ENCODE measurements at places on chromosomes 7 and 10. TPM values are rescaled to one million over a fixed set of nuclear protein-coding genes. Genes with fewer than 3 reads are reported as not detected.

GRCh38 chr10:18290651-18291313, 150.6 kb downstream of the CACNB2 start:
- no peaks in the 10 kb centered on the region for H3K36me3 ChIP-seq
- H3K4me1 ChIP-seq = no peaks in the 10 kb centered on the region
- no peak overlapping the region for H3K27ac ChIP-seq
- H3K4me3 ChIP-seq = no peak overlapping the region

DNA sequence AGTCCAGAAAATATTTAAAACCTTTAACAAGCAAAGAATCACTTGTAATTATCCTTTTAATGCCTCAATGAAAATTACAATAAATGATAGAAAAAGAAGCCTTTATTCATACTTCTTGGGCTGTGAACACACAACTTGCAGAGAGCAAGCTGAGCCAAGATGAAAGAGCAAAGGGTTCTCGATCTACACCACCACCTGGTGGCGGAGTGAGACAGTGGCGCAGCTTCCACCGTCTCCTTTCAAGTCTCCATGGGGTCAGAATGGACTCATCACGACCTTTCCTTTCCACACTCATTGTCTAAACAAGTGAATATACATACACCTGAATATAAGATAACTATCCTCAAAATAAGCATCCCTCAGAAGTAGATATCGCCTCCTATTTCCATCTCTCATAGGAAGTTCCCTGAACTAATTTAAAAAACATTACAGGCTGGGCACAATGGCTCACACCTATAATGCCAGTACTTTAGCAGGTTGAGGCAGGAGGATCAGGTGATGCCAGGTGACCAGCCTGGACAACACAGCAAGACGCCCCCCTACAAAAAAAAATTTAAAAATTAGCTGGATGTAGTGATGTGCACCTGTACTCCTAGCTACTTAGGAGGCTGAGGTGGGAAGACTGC, 40.7 kb downstream of the ATE1 start:
- peak; percentile 67 for DNase-seq
- H3K27ac ChIP-seq = no peak overlapping the region
- H3K4me1 ChIP-seq = no peaks in the 10 kb centered on the region
- peaks cover 5% of the 10 kb centered on the region for H3K36me3 ChIP-seq
- no peak overlapping the region for H3K4me3 ChIP-seq
- H3K27me3 ChIP-seq = no peaks in the 10 kb centered on the region

DNA sequence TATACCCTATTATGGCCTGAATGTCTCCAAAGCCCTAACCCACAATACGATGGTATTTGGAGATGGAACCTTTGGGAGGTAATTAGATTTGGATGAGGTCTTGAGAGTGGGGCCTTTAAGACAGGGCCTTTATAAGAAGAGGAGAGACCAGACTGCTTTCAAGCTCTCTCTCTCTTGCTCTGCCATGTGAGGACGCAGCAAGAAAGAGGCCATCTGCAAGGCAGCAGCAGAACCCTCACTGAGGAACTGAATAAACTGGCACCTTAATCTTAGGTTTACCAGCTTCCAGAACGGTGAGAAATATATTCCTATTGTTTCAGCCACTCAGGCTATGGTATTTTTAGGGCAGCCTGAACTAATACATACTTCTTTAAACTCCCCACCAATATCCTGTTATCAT, 2.0 kb upstream of the GNAI1 start:
- H3K4me3 ChIP-seq = no peak overlapping the region
- no peak overlapping the region for H3K27ac ChIP-seq
- DNase-seq = no peak
- peaks cover 21% of the 10 kb centered on the region for H3K4me1 ChIP-seq

The OR2A5 gene
- total RNA-seq = not detected

DNA sequence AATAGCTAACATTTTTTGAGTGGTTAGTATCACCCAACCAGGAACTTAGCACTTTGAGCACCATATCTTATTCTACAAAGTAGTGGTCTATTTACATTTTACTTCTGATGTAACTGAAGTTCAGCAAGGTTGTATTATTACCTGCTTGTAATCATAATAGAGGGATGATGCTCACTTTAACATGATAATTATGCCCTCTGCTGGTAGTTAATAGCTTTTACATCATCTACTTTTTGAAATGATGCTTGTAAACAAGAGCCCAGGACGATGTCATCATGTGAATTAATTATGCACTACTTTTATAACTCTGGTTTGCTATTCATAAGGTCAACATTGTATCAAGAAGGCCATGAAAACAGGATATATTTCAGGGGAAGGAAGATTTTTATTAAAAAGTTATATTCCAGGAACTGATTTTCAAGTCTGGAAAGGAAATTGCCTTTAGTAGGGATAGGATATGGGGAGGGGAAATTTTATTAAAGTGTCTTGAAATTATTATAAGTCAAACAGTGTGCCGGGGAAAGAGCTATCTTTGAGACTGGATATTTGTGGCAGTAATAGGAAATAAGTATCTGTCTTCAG, 80.3 kb upstream of the SCIN start:
- no peak for DNase-seq
- no peak overlapping the region for H3K4me3 ChIP-seq
- H3K36me3 ChIP-seq = no peaks in the 10 kb centered on the region
- no peaks in the 10 kb centered on the region for H3K4me1 ChIP-seq
- H3K27me3 ChIP-seq = peaks cover 5% of the 10 kb centered on the region

- H3K4me3 ChIP-seq = no peak overlapping the region
- H3K27ac ChIP-seq = no peak overlapping the region
- DNase-seq = no peak
- H3K4me1 ChIP-seq = no peaks in the 10 kb centered on the region
- no peaks in the 10 kb centered on the region for H3K27me3 ChIP-seq
Observed at GRCh38 chr7:19009936-19010280, 107.5 kb downstream of the TWIST1 start.

The MXI1 gene
- total RNA-seq = 48.2 TPM

DNA sequence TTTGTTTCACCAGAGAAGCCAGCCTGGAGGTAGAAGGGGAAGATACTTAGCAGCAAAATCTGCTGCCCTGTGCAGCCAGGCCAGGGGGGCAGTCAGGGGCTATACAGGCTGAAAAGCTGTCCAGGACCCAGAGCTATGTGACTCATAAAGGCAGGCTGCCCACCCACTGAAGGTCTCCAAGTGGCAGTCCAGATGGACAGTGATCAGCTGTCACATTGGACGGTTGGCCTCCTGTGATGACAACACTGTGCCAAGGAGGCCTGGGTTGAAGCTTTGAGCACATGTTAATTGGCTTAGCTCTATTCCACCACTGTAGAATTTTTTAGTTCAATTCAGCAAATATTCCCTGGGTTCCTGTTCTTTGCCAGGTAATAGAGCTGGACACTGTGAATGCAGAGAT, 577.3 kb upstream of the GALNT17 start:
- no peak for DNase-seq
- H3K4me3 ChIP-seq = no peak overlapping the region
- no peaks in the 10 kb centered on the region for H3K4me1 ChIP-seq
- H3K27me3 ChIP-seq = peaks cover 4% of the 10 kb centered on the region
- peaks cover 1% of the 10 kb centered on the region for H3K36me3 ChIP-seq
- no peak overlapping the region for H3K27ac ChIP-seq

GRCh38 chr7:124784879-124785818, 19.6 kb upstream of the GPR37 start:
- H3K27me3 ChIP-seq = peaks cover 17% of the 10 kb centered on the region
- no peaks in the 10 kb centered on the region for H3K4me1 ChIP-seq
- peak; percentile 35 for DNase-seq
- no peak overlapping the region for H3K4me3 ChIP-seq
- no peaks in the 10 kb centered on the region for H3K36me3 ChIP-seq

The NEURL1 gene
- total RNA-seq = 1.9 TPM

GRCh38 chr7:30760514-30761213, 8.7 kb downstream of the INMT start:
- no peak overlapping the region for H3K4me3 ChIP-seq
- no peaks in the 10 kb centered on the region for H3K4me1 ChIP-seq
- DNase-seq = no peak
- H3K36me3 ChIP-seq = no peaks in the 10 kb centered on the region

DNA sequence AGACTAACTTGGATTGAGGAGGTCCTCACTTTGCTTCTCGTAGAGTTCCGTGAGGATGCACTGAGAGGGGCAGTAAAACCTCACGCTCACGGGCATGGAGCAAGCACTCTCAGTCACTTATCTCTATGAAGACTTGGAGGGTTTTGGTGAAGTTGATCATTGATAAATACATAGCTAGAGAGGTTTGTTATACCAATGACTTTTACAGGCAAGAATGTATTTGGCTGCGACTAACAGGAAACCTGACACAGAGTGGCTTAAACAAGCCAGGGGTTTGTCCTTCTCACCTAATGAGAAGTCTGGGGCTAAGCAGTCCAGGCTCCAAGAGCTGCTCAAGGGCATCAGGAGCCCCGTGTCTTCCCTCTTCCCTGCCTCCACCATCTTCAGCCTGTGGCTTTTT, 6.1 kb downstream of the BICC1 start:
- H3K27me3 ChIP-seq = peaks cover 26% of the 10 kb centered on the region
- no peak overlapping the region for H3K4me3 ChIP-seq
- no peak for DNase-seq
- no peaks in the 10 kb centered on the region for H3K36me3 ChIP-seq
- peaks cover 1% of the 10 kb centered on the region for H3K4me1 ChIP-seq

DNA sequence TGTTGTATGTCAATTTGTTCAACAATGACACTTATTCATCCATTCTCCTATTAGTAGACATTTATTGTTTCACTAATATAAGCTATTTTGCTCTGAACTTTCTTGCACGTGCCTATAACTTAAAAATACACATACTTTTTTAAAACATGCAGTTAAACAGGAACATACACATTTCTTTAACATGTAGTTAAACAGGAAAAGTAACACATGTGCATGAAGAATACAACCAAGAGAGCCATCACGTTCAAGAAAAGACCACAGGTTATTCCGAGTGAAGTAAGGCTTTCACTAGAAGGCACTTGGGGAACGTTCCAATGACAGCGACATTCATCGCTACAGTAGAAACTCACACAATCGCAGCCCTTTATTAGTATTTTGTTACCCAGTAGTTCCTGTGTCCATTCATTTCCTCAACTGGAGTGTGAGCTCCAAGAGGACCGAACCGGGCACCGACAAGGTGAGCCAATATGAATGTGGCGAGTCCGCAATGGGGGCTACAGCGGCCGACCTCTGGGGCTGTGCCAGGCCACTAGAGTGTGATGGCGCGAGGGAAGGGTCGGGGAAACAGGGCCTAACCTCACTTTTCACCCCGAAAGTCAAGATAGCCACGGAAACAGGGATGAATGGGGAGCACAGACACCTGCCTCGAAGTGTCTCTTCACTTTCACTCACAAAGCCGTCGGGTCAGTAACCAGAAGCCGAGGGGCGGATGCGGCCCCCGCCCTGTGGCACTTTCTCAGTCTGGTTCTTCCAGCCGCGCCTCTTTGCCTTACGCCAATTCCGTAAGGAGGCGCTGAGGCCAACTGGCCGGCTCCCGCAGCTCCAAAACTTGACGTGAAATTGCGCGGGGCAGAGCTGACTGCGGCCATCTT, 775 bp upstream of the SEPTIN7 start:
- peaks cover 19% of the 10 kb centered on the region for H3K36me3 ChIP-seq
- H3K4me3 ChIP-seq = peak overlapping the region; percentile 98
- H3K27ac ChIP-seq = peak overlapping the region; percentile 99
